Activated CD4-positive, alpha-beta T cell treated with anti-CD3 and anti-CD28 coated beads, Interleukin-2, Interleukin-6, amounts not matched to agents 100 ng/mL and 50 ng/mL, durations not matched to agents 16 hours and 8 hours (primary cell): ENCODE measurements at places on chromosomes 2 and 18.
A peak's percentile ranks its signal among the peaks of the same experiment; 100 is the strongest.

DNA sequence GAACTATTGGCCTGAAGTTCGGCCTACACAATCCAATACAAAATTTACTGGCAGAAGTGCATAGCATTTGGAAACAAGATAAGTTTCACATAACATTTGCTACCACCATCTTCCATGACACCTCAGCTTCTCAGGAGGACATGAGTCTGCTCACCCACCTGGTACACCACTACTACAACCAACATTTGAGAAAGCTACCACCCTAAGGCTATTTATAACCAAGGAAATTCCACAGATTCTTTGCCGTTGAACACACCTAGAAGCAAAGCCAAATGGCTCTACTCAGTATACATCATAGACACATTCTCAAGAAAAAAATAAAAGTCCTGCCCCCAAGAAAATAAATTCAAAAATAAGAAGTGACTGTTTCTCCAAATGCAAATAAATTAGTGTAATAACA is 145.3 kb downstream of the SPAG16 start:
- DNase-seq = no peak

DNA sequence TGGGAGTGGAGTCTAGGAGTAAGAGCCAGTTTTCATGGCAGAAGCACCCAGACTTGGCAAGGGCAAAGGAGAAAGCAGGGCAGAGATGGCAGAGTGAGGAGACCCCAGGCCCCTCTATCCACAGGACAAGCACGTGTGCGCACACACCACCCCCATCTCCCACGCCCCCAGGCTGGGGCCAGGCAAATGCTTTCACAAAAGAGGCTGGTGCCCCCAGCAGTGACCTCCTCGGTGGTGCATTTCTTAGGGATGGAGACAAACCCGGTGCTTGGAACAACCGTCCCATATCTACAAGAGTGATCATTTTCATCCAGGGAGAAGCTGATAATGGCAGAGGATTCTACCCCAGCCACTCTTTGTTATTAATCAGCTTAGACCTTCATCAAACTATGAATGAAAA is 62.0 kb downstream of the KCNF1 start:
- DNase-seq = no peak

- no peak for DNase-seq
These were observed 10.6 kb downstream of the CYP26B1 start for GRCh38 chr2:72136933-72137497.

GRCh38 chr2:217703102-217703501 is 299.7 kb downstream of the TNS1 start:
- DNase-seq = no peak

GRCh38 chr2:197170208-197170607 is 140.4 kb downstream of the ANKRD44 start:
- no peak for DNase-seq

DNA sequence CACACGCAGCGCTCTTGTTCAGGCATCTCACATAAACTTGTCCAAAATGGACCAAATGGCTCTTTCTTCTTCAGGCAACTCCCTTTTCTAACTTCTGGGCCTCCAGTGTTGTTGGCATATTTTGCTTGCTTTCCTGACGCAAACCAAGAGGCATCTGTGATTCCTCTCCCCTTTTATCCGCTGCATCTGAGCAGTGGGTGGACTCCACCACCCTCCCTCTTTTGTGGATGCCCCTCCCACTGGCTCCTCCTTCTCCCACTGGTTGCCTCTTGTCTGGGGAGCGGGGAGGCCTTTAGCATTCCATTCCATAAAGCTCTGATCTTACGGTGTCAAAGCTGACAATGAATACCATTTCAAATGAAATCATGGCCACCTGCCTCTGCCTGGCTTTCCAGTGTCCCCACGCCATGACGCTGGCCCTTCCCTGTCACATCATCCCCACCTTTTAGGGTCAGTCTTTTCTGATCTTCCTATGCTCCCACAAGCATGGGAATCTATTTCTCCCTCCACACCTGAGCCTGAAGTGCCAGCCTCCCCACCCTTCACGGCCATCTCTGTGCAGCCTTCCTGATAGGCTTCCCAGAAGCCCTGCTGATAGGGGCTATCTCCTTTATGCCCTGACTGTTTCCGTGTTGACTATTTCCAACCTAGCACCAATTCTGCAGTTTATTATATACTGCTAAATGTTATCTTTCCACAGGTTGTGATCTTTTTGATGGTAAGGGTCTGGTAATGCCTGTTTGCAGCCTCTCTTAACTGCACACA is 51.5 kb downstream of the RPL37A start:
- DNase-seq = no peak

GRCh38 chr2:204065566-204065965 is 129.0 kb downstream of the ICOS start:
- DNase-seq = no peak

- no peak for DNase-seq
These were observed 447.6 kb upstream of the CHST9 start for GRCh38 chr18:27632706-27633105.

DNA sequence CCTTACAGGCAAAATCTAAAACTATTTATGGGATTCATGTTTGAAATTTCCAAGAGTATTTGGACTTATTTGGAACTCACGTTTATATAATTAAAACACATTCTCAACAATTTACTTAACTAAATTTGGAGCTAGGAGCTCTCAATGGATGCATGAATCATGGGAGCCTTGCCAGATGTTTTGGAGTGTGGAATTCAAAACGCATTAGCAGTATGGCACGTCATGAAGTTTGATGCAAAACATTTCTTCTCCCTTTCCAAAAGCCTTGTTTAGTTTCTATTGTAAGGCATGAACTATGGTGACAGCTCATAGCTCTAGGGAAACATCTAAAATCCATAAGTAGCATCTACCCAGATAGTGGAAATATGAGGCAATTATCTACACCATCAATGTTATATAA is 701.6 kb downstream of the SATB2 start:
- DNase-seq = no peak

DNA sequence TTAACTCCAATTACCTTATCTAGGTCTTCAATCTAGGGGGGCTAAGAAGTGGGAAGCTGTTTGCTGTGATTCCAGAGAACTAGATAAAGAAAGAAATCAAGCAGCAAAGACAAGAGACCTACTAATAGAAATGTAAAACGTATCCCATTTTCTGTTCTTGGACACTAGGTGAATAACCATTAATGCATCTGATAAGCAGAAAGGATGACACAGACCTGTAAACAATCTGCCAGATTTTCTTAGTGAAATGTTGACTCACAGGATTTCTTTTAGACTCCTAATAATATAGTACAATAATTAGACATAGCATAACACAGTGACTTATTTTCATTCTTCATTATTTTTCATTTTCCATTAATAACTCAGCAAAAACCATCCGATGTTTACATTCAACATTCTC is 1.3 kb downstream of the WDR35 start:
- no peak for DNase-seq

DNA sequence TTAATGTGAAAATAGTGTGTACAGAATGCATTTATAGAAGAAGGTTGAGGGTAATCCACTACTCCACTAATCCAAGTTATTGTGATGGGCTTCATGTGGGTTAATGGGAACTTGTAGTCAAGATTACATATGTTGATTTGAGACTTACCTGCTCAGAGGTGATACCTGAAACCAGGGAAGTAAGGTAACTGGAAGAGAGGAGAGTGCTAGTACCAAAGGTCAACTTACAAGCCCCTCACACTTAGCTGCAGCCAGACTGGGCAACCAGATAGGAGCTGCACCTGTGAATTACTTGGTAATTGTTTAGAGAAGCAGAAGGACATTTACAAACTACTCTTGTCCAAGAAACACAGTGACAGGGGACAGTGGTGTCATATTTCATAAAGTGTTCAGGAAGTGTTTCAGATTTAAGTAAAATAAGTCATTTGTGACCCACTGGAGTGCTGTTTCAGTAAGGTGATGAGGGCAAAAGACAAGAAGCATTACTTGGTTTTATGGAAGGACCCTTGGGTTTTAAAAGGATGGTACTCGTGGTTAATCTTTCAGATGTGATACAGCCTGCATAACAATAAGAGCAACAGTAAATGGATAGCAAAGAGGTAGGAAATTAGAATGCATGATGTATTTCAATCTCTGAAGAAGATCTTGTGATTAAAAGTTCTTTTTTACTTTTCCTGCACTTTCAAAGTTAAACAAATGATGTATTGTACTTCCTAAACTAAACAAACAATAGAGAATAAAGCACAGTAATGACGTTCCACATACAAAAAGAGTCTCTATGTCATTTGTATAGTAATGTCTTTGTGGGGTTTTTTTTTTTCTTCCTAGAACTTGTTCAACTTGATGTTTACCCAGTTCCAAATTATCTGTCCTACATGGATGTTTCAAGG is 189.3 kb downstream of the PHLPP1 start:
- no peak for DNase-seq

DNA sequence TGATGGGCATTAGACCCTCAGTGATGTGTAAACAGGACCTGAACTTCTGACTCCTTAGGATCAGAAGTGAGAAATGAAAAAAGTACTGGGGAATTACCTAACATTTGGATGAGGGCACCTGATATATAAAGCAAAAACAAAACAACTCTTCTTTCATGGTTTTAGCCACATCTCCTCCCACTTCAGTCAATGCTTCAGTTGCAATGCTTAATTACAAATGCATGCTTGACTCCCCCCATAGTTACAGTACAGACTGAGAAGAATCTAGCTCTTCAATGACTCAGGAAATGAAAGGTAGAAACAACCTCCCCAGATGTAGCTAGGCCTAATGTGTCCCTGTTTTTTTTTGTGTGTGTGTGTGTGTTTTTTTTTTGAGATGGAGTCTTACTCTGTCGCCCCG is 276.8 kb upstream of the POU3F3 start:
- no peak for DNase-seq

- DNase-seq = no peak
These were observed 162.6 kb upstream of the SLC39A10 start for GRCh38 chr2:195494451-195494850.

DNA sequence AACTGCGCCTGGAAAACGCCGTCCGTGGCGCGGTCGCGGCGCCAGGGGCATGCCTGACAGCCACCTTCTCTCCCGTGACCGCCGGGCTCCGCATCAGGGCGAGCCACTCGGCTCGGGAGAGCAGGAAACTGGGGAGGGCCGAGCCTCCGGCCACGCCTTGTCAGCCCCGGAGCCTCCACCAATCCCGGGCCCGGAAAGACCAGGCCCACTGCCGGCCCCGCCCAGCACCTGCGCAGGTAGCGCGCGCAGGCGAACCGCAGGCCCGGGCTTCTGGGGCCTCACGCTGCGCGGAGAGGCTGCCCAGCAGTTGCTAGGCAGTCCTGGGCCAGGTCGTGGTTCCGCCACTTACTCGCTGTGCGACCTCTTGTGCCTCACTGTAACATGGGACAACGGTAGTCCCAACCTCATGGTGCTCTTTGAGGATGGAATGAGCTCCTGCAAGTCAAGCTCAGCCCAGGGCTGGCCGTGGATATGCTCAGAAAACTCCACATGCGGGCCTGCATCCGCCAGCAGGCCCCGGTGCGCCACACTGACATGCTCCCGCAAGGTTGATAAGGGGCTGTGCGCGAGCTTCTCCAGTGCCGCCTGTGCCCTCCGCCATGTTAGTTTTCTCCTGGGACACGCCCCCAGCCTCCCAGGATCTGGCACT is 97.1 kb downstream of the INHBB start:
- DNase-seq = peak; percentile 41

- no peak for DNase-seq
These were observed 22.2 kb downstream of the LYG1 start for GRCh38 chr2:99278793-99279291.

GRCh38 chr18:55400590-55401541 is 187.1 kb downstream of the TCF4 start:
- DNase-seq = no peak

- no peak for DNase-seq
These were observed 80.9 kb downstream of the ZEB2 start for GRCh38 chr2:144438801-144439631.

DNA sequence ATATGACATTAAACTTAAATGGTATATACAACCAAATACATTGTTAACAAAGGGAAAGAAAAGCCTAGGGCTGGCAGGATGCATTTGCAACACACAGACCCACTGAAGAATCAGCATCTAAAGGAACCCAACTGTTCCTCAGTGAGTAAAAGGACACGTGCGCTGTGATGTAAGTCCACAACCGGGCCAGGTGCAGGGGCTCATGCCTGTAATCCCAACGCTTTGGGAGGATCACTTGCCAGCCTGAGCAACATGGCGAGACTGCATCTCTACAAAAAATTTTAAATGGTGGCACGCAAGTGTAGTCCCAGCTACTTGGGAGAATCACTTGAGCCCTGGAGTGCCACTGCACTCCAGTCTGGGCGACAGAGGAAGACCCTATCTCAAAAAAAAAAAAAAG is 3.9 kb downstream of the DTNB start:
- DNase-seq = no peak

DNA sequence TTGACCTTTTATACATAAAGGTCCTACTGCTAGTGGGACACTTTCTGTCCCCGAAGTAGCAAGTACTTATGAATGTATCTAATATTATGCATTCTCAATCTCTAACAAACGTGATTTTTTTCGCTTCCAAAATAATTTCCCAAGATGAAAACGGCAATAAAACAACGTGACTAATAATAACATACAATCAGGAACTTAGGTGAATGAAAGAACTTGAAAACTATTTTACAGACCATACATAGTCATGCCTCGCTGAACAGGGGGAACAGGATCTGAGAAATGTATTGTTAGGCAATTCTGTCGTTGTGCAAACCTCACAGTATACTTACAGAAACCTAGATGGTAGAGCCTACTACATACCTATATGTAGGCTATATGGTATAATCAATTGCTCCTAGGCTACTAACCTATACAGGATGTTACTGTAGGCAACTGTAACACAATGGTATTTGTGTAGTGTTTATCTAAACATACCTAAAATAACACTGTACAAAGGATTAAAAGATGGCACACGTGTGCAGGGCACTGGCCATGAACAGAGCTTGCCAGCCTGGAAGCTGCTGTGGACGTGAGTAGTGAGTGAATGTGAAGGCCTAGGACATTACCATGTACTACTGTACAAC is 2.5 kb downstream of the RTN4 start:
- DNase-seq = no peak

- DNase-seq = no peak
These were observed 167.1 kb downstream of the SLC8A1 start for GRCh38 chr2:40284797-40285196.

DNA sequence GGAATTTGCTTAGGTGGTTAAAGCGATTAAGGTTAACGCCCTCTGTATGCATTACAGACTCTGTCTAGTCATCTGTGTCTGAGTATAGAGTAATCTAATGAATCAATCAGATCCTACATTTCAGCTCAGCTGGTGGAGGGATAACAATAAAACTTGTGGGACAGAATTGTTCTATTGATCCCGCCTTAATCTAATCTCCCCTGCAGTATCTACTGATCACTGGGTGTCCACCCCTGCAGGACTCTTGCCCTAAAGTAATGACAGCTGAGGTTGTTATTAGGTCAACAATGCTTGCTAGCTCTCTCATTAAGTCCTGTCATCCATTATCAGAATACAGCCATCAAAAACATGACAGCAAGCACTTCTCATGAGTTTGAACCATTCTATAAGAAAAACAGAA is 462.6 kb upstream of the TMEFF2 start:
- DNase-seq = no peak

DNA sequence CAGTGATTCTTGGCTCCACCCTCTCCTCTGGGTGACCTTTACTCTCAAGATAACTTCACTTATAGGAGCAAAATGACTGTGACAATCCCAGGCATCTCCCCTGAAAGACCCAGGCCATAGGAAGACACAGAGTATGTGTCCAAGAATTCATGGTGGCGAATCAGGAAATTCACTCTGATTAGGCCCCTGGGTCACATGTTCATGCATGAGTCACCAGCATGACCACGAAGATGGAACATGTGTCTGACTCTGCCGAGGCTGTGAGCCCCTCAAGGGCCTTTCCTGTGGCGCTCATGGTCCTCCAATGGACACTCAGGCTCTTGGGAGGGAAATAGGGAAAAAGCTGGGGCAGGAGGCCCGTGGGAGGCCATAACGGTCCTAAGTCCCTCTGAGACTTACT is 74.0 kb upstream of the TEX51 start:
- DNase-seq = no peak
